Stimulated activated CD8-positive, alpha-beta memory T cell treated with anti-CD3 and anti-CD28 coated beads, Interleukin-15, amount 100 ng/mL, for 1 hour (primary cell): ENCODE measurements at places on chromosomes 1 and 21.

- no peak for DNase-seq
These were observed 377.8 kb downstream of the USH2A start for GRCh38 chr1:216045400-216045799.

GRCh38 chr1:44151808-44152207 is 10.4 kb upstream of the KLF18 start:
- DNase-seq = no peak

DNA sequence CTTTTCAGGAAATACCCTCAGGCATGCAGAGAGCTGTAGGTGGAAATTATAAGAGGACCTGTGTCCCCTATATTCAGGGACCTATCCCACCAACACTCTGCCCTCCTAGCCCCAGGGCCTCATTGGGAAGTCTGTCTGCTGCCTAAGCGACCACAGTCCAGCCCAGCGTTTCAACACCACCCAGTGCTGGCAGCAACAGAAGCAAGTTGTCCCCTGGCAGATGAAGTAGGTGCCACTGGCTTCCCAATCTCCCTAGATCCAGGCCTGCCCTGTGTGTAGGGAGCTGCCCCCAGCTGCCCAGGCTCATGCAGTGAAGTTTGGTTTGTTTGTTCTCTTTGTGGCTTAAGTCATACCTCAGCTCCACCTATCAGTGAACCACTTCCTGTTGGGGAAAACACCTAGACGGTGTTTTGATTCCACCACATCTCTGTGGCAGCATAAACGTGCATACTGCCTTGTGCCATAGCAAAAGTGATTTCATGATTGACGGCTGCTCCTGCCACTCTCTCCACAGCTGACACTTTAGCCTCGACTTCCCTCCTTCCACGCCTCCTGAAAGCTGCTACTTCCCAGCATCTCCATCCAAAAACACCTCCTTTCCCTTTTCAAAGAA is 8.1 kb upstream of the LEFTY1 start:
- peak; percentile 44 for DNase-seq

GRCh38 chr1:61836649-61837048 is 94.4 kb downstream of the PATJ start:
- DNase-seq = no peak

DNA sequence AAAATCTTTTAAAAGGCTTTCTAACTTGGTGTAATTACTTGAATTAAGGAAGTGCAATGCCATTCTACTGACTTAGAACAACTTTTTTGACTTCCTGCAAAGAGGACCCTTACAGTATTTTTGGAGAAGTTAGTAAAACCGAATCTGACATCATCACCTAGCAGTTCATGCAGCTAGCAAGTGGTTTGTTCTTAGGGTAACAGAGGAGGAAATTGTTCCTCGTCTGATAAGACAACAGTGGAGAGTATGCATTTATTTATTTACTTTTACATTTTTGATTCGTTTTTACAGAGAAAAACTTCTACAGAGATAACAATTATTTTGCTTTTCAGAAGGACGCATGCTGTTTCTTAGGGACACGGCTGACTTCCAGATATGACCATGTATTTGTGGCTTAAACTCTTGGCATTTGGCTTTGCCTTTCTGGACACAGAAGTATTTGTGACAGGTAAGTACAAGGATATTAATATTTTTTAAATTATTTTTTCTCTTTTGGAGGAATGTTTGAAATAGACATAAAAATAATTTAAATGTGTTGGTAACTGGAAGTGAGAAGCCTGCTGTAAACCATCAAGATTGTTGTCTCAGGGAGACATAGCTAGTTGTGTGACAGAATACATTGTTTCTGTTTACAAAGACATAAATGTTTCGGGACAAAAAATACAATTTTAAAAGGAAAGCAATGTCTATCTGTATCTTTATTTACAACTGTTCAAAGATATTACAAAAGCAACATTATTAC is at the start of gene PTPRC:
Gene PTPRC (plus strand): TSS at position 147 of the 742 bp plus-strand sequence. CDS start 229 bp downstream, at position 376.
- DNase-seq = no peak

- DNase-seq = no peak
These were observed 51.9 kb downstream of the MORN1 start for GRCh38 chr1:2339206-2340085.

- DNase-seq = no peak
These were observed 22.1 kb upstream of the IL10 start for GRCh38 chr1:206794294-206794908.

DNA sequence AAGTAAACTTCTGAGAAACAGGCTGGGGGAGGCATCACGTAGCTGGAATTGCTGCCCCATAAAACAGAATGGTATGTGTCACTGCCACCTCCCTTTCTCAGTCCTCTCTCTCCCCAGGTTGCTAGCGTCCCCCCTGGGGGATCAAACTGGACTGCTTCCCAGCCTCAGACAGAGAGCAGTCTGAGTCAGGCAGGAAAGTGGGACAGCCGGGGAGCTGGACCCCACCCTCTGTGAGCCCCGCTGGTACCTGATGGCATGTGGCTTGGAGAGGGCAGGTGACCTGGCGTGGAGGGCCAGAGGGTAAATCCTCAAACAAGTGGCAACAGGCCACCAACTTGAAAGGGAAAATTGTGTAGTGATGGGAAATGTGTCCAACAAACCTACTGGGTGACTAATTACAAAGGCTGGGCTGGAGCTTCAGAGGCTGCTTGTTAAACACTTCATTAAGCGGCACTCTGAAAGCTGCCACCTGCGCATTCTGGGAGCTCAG is 1.0 kb upstream of the SFN start:
- no peak for DNase-seq

- DNase-seq = no peak
These were observed 348.7 kb downstream of the NPHP4 start for GRCh38 chr1:5643360-5644107.

DNA sequence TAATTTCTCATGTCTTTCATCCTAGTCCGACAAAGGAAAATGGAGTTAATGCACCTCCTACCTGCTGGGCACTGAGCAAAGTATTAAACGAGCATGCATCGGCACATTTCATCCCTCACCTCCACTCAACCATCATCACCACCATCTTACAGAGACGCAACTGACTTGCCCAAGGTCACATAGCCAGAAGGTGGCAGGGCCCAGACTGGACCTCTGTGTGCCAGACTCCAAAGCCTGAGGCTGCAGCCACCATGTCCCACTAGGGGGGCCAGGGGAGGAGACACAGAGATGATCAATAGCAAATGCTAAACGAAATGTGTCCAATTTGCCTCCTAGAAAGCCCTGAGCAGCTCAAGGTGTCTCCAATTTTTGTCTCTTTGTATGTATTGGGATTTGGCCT is 163.7 kb upstream of the EDN2 start:
- DNase-seq = no peak

- no peak for DNase-seq
These were observed 198.7 kb downstream of the ZC3H11B start for GRCh38 chr1:219414250-219414649.

DNA sequence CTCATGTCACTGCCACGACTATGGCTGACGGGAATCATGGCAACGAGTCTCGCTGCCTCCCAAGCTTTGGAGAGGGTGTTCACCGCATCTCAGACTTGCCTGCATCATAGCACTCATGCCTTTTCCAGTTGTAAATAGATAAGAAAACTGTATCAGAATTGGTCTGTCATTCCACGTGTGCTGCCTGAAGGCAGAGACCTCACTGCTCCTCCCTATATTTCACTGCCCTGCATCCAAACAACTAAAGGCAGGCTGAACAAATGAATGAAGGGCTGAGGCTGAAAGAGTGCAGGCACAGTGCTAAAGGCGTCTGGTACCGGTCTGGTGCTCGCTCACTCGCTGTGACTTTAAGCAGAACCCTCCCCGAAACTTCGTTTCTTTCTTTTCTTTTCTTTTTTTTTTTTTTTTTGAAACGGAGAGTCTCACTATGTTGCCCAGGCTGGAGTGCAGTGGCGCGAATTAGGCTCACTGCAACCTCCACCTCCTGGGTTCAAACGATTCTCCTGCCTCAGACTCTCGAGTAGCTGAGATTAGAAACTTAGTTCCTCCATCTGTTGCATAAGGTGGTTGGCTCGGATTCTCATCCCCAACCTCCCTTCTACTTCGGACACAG is 542 bp downstream of the EIF2B3 start:
- no peak for DNase-seq

GRCh38 chr1:109760581-109761226 is 3.0 kb downstream of the EPS8L3 start:
- no peak for DNase-seq

DNA sequence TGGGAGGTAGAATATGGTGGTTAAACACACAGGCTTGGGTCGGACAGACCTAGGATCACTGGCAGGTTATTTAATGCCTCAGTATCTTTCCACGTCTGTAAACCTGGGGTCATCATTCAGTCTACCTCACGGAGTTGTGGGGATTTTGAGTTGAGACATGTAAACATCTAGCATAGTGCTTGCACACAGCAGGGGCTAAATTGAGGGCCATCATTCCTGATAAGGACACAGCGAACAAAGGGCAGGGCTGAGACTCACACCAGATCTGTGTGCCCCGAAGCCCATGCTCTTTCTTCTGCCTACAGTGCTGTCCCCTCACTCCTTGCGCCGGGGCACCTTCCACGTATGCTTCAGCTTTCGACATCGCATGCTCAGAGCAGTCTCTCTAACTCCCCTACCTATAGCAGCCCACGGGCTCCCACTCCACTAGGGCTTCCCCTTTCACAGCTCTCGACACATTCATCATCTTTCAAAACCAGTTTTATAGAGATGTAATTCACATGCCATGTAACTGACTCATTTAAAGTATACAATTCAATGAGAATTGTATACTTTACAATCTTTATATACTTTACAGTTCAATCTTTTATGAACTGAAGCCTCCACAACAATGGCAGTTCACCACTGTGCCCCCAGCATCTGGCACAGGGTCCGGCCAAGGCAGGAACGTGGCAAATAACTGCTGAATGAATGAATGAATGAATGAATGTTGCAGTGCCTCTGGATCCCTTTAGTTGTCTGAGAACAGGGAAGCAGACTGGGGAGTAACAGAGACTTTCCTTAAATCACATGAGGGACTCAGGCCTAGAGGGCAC is 48.0 kb downstream of the GPR161 start:
- DNase-seq = no peak

DNA sequence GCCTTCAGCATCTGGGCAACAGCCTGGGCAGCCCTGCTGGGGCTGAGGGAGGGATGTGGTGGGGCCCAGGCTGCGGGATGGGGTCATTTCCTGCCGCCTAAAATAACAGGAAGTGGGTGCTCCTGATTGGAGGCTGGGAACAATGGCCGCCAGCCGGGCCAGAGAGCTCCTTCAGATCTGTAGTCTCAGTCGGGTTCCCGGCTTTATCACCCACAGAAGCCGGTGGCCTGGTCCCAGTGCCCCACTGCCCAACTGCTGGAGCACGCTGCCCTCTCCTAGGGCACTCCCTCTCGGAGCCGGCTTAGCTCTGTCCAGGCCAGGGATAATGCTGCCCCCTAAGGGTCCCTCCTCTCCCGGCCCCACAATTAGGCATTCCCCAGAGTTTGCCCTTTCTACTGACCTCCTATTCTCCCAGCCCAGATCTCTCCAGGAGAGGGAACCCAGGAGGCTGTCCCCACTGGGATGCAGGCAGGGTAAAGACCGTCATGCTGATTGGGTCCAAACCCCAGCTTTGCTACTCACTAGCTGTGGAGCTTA is 5.1 kb downstream of the MAP7D1 start:
- no peak for DNase-seq

DNA sequence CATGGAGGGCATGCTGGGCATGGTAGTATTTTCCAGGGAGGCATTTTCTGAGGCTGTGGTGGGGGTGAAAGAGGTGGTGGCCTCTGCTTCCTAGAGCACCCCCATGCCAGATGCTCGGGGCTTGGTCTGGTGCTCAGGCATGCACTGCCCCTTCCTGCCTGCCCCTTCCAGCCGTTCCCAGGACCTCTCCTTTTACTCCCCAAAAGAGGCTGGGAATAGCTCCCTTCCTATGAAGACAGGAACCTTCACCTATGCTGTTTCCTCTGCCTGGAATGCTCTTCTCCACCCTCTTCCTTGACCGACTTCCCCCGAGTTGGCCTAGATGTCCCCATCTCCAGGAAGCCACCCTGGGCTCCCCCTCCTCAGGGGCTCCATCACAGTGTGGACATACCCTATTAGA is 9.1 kb downstream of the EDN2 start:
- DNase-seq = no peak

- DNase-seq = no peak
These were observed 28.1 kb downstream of the TMEM50B start for GRCh38 chr21:33451634-33452071.

DNA sequence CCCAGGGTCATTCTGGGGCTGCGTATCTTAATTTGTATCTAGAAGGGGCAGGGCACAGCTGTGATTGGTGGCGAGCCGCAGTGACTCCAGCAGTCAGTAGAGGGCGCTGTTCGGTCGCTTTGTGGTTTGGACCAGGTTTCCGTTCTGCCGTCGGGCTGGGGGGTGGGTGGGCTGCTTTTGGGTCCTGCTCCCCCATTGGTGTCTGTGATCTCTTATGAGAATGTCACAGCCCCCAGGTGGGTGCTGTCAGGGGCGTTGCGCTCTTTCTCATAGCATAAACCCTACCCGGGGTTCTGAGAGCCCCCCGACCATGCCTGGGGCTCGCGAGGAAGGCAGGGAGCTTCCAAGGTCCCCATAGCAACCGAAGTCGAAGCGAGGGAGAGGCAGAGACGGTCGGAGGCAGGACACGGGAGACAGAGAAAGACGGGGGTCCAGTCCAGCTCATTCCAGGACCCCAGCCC is 5.4 kb downstream of the TFF3 start:
- peak; percentile 46 for DNase-seq

DNA sequence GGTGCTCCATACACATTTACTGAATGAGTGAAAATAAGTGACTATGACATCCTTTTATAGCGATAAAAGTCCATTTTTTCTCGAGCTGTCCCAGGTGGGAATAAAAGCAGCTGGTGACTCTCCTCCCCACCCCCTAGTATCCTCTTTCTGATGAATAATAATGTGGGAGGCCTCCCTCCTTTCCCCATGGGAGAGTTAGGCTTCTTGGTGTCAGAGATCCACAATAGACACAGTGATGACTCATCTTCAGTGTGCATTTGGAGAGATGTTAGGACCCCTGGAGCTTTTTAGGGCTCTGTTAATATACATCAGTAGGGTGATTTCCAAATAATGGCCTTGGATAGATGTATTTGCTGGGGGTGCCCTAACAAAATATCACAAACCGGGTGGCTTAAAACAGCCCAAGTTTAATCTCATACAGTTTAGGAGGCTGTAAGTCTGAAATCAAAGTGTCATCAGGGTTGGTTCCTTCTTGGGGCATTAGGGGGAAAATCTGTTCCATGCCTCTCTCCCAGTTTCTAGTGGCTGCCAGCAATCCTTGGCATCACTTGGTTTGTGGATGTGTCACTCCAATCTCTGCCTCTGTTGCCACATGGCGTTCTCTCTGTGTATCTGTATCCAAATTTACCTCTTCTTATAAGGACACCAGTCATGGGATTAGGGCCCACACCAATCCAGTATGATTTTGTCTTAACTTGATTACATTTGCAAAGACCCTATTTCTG is 4.4 kb upstream of the PHC2 start:
- no peak for DNase-seq

DNA sequence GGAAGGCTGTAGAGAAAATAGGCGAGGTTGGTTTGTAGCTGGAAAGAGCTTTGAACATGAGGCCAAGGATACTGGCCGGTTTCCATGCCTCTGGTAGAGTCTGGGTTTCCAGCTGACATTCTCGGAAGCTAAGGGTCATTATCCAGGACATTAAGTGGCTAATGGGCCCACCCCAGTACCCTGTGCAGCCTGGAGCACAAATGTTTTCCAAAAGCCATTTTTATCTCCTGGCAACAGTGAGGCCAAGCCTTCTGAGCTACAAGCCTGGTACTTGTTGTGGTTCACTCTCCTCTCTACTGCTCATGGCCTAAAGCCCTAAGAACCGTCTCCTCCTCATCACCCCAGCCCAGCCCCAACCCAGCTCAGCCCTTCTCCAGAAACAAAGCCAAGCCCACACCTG is 122.9 kb downstream of the DMRTA2 start:
- DNase-seq = no peak

GRCh38 chr1:93658188-93658587 is 23.4 kb downstream of the BCAR3 start:
- no peak for DNase-seq
